ENCODE measurements at places on chromosomes 7 and 10.

- DNase-seq = no peak
These were observed 64.2 kb downstream of the MINDY4 start for GRCh38 chr7:30835396-30835915.

- DNase-seq = no peak
These were observed 123.2 kb upstream of the SAMD8 start for GRCh38 chr10:74988054-74988775.

DNA sequence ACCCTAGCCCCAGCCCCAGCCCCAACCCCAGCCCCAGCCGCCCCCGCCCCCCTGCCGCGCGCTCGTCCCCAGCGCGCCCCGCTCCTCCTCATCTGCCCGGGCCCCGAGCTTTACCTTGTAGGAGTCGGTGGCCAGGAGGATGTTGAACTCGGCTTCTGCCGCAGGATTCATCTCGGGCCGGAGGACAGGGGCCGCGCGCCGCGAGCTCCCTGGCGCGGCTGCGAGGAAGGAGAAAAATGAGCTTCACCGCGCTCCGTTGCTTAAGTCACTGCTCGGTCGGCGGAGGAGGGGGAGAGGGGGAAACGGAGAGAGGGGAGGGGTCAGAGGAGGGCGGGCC lies at the start of gene NAMPT:
NAMPT (minus strand) TSS at position 270 of the 337 bp plus-strand sequence; CDS start at position 171, 99 bp downstream.
- DNase-seq = no peak

DNA sequence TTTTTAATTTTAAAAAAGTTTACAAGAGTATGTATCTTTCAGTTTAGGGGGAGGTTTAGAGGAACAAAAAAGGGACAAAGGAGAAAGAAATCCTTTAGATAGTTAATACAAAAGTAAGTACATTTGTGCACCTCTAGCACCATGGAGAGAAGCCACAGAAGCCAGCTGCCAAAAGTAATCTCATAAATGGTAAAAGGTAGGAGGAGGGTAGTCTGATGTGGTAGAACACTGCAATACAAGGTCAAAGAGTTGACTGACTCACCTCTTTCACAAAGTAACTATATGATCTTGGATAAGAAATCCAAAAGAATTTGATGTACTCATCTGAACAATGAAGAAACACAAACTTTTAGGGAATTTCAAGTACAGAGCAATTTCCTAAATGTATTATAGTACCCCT lies 68.1 kb downstream of the CNOT4 start:
- no peak for DNase-seq

- no peak for DNase-seq
These were observed 57.6 kb downstream of the MEOX2 start for GRCh38 chr7:15628876-15629275.
